ENCODE measurements at places on chromosomes 5 and 9.
A peak's percentile ranks its signal among the peaks of the same experiment; 100 is the strongest.

DNA sequence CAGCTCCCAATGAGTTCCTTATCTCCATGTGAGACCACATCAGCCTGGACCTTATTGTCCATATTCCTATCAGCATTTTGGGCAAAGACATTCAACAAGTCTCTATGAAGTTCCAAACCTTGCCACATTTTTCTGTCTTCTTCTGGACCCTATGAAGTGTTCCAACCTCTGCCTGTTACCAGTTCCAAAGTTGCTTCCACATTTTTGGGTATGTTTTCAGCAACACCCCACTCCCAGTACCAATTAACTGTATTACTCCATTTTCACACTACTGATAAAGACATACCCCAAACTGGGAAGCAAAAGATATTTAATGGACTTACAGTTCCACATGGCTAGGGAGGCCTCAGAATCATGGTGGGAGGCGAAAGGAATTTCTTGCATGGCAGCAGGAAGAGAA, 548.5 kb downstream of the CHSY3 start:
- no peak for DNase-seq
- H3K4me3 ChIP-seq, result no peak overlapping the region
- no peaks in the 10 kb centered on the region for H3K4me1 ChIP-seq
- no peaks in the 10 kb centered on the region for H3K36me3 ChIP-seq
- H3K27ac ChIP-seq, result no peak overlapping the region
- H3K27me3 ChIP-seq, result no peaks in the 10 kb centered on the region

GRCh38 chr5:367358-368130, 46.0 kb downstream of the AHRR start:
- H3K4me1 ChIP-seq, result no peaks in the 10 kb centered on the region
- peak; percentile 49 for DNase-seq
- peaks cover 3% of the 10 kb centered on the region for H3K27me3 ChIP-seq

- no peaks in the 10 kb centered on the region for H3K27me3 ChIP-seq
- no peak for DNase-seq
- H3K4me1 ChIP-seq, result peaks cover 64% of the 10 kb centered on the region
- H3K27ac ChIP-seq, result peak overlapping the region; percentile 88
- H3K4me3 ChIP-seq, result no peak overlapping the region
Observed at GRCh38 chr5:113264046-113264445, 170.7 kb downstream of the TSSK1B start.

- H3K4me1 ChIP-seq, result no peaks in the 10 kb centered on the region
- H3K4me3 ChIP-seq, result no peak overlapping the region
- no peaks in the 10 kb centered on the region for H3K36me3 ChIP-seq
- no peak overlapping the region for H3K27ac ChIP-seq
Observed at GRCh38 chr9:74521009-74521408, 23.9 kb downstream of the RORB start.

DNA sequence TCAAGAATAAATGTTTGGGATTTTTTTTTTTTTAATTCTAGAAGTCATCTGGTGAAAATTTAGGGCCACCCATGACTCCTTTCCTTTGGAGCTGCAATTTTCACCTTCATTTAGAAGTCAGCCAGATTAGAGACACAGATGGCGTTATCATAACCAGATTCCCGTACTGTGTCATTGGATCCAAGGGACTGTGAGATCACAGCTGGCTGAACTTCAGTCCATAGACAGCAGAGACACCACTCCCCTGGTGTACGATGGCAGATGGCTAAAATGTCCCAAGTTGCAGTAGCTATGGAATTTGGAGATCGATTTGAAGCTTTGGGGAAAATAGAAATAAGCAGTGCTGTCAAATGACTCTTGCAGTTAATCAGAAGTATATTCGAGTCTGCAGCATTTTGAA, 216.3 kb downstream of the RFK start:
- H3K4me1 ChIP-seq, result peaks cover 8% of the 10 kb centered on the region
- no peak for DNase-seq
- no peaks in the 10 kb centered on the region for H3K27me3 ChIP-seq

DNA sequence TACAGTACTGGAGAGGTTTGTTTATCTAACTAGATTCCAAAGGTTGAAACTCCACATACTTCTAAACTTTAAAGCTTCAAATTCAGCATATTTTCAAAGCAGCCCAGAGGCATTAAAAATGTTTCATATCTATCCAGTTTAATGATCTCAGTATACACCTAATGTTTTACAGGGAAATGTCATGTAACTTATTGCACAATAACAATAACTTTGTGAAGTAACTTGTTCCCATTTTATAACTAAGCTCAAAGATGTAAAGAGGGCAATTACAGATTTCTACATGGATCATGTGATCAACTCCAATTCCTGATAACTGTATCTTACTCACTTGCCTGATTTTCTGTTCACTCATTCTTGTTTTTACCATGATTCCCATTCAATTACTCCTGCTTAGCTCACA, 610.0 kb downstream of the TAF11L14 start:
- no peak overlapping the region for H3K27ac ChIP-seq
- no peaks in the 10 kb centered on the region for H3K27me3 ChIP-seq
- DNase-seq, result no peak
- no peaks in the 10 kb centered on the region for H3K36me3 ChIP-seq

DNA sequence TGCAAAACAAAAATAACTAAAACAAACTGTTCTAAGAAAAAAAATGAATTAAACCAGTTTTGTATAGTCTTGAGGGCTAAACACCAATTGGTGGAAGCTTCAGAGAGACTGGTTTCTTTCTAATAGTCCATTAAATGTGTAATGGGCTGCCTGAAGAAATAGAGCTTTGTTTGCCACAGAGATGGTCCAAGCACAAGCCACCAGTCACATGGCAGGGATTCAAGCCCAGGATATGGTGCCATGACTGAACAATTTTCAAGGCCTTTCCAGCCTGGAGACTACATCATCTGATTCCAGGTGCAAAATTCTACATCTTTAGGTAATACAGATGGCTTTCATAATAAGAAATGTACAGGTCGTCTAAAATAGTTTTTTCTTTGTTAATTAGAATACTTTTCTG, 355.3 kb downstream of the NR2F1-AS1 start:
- H3K36me3 ChIP-seq, result no peaks in the 10 kb centered on the region
- DNase-seq, result no peak
- H3K27ac ChIP-seq, result no peak overlapping the region
- H3K4me1 ChIP-seq, result no peaks in the 10 kb centered on the region
- no peak overlapping the region for H3K4me3 ChIP-seq

Measured in RWPE2 (cell line).